ENCODE measurements at places on chromosomes 12 and 14.

GRCh38 chr12:51897181-51897580 lies 9.3 kb downstream of the ANKRD33 start:
- no peak for DNase-seq

DNA sequence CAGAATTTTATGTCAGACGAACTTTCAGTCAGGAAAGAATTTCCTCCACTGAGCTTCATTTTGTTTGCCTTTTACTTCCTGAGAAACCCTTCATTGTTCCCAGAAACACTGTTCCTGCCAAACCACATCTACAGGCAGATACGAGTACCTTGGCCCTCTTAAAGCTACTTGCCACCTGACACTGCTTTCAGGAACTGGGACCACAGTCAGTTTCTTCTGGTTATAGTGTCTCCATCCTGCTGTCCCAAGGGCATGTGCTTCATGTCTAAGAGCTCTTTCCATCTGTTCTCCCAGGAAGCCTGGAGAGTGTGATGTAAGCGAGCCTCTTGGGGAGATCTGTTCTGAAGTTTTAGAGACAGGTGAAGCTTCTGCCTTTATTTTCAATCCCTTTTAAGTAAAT lies 161.7 kb upstream of the PLEKHA5 start:
- DNase-seq: no peak

DNA sequence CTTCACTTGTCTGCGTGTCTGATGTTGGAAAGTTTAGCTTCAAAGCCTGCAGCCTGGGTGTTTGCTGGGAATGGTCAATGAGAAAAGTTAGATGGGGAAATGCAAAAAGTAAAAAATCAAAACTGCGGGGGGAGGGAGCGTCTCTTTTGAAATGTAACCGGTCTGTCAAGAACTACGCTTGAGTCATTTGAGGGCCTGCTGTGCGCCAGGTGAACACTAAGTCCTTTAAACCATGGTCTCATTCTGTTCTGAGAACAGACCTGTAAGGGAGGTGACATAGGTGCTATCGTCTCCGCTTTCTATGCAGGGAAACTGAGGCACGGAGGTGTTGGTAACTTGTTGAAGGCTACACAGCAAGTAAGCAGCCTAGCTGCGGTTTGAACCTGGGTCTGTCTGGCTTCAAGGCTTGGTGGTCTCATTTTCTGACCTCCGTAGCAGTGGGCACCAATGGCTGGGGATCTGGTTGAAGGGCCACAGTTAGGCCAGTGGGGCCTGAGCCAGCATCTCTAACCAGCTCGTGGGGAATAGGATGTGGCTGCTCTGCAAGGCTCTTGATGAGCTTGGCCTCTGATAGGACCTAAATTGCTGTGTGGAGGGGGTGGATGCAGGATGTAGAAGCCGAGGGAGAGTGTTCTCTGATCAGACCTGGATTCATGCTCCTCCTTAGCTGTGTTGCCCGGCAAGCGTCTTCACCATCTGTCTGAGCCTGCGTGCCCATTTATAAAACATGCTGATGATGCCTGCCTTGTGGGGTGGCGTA lies 41.5 kb downstream of the KCTD10 start:
- no peak for DNase-seq

DNA sequence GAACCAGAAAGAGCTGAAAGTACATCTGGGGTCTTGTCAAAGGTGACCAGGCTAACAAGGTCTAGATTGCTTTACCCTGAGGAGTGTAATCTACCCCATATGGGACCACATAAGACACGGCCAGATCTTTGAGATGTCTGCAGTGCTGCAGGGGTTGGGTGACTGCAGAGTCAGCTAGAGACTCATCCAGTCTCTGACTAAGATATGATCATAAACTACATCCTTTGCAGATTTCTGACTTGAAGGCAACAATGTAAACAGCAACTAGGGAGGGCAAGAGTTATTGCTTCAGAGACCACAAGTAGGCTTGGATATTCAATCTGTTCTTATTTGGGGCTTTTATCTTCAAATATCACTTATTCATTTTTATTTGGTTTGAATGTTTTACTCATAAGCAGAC lies 1080.5 kb upstream of the FOXG1 start:
- DNase-seq: no peak

DNA sequence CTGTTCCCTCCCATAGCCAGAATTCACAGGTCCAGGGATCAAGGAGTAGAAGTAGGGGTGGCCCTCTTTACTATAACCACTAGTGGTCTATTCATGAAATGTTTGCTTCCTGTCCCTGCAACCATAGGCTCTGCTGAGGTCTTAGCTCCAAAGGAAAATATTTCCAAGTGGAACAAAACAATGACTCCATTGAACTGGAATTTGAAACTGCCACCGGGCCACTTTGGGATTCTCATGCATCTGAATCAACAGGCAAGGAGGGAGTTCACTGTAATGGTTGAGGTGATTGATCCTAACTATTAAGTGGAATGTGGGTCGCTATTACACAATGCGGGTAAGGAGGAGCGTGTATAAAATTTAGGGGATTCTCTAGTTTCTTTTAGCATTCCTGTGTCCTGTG lies 197.0 kb downstream of the ETNK1 start:
- DNase-seq: no peak

- DNase-seq: no peak
Observed at GRCh38 chr12:93802293-93802692, 125.1 kb downstream of the CRADD start.

DNA sequence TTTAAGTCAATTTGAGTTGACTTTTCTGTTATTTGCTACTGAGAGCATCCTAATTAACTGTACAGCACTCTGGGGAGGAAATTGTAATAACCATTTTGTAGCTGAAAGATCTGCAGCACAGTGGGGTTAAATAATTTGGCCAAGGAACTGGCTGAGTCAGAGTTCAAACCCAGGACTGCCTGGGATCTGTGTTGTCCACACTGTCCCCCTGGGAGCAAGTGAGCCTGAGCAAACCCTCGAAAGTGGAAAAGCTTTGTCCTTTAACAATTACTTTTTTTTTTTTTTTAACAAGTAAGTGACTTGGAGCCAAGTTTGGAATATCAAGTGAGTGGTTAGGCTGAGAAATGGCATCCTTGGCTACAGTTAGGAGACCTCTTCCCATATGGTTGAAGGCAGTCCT lies 247.2 kb upstream of the CCDC196 start:
- no peak for DNase-seq

GRCh38 chr12:31868965-31869364 lies 90.2 kb upstream of the RESF1 start:
- peak; percentile 41 for DNase-seq

- no peak for DNase-seq
Observed at GRCh38 chr12:15545334-15545733, 223.0 kb downstream of the PTPRO start.

DNA sequence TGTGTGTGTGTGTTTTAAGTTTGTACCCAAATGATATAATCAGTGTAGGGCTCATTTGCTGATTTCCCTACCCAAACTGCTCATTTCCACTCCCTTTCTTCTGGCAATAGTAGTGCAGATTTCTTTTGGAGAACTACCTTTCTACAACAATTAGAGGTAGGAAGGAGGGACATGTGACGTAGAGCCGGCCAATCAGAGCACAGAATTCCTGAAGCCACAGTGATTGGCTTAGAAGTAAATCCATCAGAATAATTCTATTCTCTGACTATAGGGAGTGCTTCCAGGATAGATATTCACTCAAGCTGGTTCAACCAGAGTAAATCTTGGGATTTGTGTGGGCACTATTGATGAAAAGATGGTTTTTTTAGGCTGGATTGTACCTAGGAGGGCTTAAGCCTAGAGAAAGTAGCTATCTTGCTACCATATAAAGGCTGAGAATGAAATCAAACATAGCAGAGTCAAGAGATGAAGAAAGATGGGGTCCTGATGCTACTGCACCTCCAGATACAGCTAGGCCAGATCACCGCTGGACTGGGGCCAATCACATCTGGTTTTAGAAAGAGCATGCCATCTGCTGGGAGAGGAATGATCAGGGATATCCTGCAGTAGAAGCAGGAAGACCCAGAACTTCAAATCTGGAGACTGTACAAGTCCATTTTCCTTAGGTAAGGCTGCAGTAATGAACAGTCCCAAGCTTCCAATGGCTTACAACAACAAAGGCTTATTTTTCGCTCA lies 54.1 kb upstream of the NUAK1 start:
- no peak for DNase-seq

DNA sequence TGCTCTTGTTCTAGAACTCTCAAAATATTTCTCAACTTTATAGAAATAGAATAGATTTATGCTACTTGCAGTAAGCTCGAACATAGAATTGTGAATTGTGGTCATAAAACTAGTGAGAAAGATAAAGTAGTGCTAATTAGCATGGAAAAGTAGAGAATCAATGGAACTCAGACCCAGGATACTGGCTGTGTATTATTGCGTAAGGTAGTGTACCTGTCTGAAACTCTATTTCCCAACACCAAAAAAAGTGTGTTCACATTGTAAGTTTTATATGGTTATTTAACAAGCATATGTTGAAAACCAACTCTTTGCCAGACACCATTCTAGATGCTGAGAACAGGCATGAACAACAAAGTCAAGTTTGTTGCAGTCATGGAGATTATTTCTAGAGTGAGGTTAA lies 720.5 kb upstream of the ATXN7L3B start:
- DNase-seq: no peak

- DNase-seq: no peak
Observed at GRCh38 chr12:24487606-24488005, 461.3 kb downstream of the BCAT1 start.

GRCh38 chr14:69535230-69535848 lies 39.3 kb downstream of the CCDC177 start:
- peak; percentile 25 for DNase-seq

DNA sequence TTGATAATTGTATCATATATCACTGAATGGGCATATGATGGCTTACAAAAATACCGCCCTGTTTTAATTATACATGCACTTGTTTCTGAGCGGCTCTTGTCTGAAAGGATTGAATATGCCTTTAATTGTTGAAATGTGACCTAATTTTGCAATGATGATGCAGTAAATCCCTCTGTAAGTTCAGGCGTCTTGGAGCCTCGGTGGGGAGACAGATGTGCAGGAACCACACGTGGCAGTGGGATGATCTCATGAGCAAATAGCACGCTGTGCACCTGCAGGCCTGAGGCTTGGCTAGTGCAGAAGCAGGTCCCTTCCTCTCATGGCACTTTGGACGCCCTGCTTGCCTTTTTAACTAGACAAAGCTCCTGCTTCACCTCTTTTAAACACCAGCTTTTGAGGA lies 49.3 kb upstream of the ASPG start:
- DNase-seq: no peak

- DNase-seq: no peak
Observed at GRCh38 chr14:95258156-95258555, 61.6 kb downstream of the CLMN start.

- no peak for DNase-seq
Observed at GRCh38 chr12:71029302-71029701, 108.8 kb upstream of the PTPRR start.

DNA sequence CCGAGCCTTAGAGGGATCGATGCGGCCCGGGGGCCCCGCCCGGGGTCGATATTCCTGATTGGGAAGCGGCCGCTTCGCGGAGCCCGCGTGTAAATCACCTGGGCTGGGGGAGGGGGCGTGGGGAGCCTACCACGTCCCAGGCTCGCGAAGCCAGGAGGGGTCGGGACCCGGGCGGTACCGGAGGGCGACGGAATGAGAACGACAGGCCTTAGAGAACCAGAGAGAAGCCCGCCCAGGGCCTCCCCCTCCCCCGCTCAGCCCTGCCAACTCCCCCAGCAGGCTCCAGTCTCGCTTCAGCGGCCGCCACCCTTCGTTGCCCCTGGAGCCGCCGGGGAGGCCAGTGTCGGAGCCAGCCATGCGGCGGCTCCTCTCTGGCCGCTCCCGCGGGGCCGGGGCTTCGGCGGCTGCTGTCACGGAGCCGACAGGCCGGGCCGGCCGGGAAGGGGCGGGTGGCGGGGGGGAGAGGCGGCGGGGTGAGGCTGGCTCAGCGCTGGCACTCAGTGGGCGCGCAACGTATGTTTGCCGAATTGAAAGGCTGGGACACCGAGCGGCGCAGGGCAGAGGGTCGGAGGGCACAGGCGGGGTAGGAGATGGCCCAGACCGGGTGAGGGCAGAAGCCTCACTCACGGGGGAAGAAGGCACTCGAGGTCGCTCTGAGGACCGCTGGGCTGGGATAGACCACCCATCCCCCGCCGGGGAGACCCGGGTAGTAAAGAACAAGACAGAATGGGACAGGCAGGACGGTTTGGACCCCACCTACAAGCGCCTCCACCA lies 1.4 kb upstream of the DNAJC22 start:
- no peak for DNase-seq

DNA sequence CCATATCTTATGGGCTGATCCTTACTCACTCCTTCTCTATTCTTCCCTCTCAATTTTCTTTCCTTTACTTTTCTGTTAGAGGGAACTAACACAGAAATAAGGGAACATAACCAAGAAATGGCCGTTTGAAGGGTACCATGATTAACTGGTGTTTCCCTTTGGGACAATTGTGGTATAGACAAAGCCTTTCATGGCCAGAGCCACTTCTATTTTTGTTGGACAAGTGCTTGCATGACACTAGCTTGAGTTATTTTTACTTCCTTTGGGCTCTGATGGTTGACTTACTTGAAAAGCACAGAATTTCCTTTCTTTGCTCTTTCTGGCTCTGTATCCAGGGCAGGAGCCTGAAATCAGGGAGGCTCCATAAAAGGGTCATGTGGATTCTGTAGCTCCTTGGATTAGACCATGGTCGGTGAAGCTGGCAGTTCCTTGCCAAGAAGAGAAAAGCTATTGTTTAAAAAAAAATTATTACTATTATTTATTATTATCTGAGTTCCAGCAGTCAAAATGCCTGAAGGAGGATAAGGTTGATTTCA lies 130.6 kb downstream of the KTN1 start:
- no peak for DNase-seq

DNA sequence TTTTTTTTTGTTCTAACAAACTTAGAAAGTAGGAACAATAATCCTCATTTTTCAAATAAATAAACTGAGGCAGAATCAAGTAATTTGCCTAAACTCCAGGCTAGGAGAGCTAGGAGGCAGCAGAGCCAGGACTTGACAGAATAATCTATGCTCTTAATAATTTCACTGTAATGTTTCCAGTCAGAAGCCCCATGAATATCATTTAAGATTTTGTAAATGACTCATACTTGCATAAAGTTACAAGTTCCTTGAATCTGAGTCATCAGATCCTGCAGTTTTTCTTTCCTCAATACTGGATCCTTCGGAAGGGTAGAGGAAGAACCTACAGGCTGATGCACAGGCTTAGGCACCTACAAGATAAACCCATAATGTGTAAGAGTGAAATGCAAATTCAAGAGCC lies 29.0 kb downstream of the CAPRIN2 start:
- peak; percentile 35 for DNase-seq

- DNase-seq: no peak
Observed at GRCh38 chr12:54954801-54955200, 29.8 kb downstream of the TESPA1 start.

GRCh38 chr12:53218551-53219291 lies 11.7 kb upstream of the ITGB7 start:
- DNase-seq: no peak

Measured in HFF-Myc (cell line).